ENCODE measurements at places on chromosomes 13 and 19.

GRCh38 chr19:2329501-2329916 lies 1.0 kb downstream of the SPPL2B start:
- no peak for DNase-seq

- DNase-seq = no peak
Measured at GRCh38 chr13:65966991-65967451, 1263.1 kb downstream of the PCDH9 start.

DNA sequence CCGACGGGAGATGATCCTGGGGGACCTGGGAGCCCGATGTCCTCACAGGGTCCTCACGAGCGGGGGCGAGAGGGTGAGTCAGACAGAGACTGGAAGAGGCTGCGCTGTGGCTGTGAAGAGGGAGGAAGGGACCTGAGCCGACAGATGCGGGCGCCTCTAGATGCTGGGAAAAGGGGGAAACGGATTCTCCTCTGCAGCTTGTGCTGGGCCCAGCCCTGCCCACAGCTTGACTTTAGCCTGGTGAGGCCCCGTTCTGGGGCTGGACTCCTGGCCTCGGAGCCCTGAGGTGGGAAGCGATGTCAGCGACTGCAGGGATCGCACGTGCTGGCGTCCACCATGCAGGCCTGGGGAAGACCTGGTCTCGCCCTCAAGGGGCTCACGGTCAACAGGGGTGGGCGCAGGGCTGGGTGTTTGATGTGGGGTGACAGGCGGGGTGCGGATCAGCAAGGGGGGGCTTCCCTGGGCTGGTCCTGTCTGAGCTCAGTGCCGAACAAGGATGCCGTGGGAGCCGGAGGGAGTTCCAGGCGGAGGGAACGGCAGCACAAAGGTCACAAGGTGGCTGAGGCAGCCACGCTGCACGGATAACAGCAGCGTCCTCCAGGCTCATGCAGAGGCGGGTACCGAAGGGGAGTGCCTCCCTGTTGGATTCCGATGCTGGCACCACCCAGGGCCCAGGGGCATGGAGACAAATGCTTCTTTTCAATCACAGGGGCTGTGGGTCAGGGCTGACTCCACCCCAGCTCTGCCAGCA lies 31.8 kb downstream of the PIP5K1C start:
- DNase-seq = no peak

DNA sequence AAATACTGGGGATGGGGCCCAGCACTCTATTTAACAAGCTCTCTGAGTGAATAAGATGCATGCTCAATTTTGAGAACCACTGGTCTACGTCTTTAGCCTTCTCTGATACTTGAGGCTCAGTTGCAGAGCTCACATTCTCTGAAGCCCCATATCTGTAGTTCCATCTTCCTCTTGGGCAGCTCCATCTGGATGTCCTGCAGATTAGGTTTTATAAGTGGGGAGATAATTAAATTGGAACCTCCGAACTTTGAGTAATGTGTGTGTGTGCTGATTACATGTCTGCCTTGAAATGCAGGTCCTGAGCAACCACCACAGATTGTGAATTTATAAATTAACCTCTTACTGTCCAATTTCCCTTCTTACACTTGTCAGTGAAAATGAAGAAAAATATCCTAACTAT lies 7.2 kb upstream of the RASL11A start:
- no peak for DNase-seq

DNA sequence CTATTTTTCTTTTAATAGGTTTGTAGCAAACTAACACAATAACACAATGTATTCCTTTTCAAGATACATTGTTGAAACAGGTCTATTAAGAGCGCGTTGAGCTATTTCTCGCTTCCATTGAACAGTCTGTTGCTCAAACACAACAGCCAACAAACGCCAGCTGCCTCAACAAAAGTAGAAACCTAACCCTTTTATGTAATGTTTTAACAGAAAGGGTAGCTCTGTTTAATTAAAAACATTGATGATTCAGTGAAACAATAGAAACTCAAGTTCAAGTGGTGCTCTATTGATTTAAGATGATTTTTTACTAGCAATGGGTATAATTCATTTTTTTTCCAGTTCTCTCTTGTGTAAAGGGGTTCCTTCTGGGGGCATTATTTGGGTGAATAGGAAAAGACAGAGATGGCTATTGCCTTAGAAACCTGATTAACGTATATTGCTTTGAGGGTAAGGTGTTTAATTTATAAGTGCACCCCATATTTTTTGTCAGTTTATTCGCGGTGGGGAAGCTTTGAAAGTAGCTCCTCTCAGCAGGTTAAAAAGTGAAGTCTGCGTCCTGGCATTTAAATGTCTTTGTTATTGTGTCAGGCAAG lies 14.9 kb downstream of the ZIC2 start:
- DNase-seq = no peak

DNA sequence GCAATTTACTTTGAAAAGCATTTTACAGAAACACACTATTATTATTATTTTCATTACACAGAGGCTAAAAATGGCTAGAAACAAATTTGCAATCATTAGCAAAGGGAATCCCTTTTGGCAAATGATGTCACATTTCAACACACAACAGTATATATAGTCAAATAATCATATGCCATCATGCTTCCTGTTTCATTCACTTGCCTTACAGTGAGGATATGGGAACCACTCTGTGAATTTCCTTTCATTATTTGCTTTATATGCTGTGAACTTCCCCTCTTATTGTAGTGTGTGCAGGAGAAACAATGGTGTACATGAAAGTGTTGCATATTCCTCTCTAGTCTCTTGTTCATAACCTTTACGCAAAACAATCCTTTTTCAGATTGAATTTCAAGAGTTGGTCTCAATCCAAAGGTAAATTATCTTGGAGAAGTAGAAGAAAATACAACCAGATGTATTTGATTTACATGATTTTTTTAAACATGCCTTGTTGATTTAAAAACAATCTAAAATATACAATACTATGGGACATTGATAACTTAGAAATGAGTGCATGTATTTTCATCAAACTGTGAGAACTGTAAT lies 657.3 kb downstream of the EFNB2 start:
- no peak for DNase-seq

GRCh38 chr13:77492982-77493381 lies 42.5 kb upstream of the SCEL start:
- no peak for DNase-seq

GRCh38 chr19:1901940-1902404 lies 3.2 kb upstream of the ADAT3 start:
- no peak for DNase-seq

- no peak for DNase-seq
Measured at GRCh38 chr13:110312339-110313031, 5.4 kb downstream of the COL4A2 start.

GRCh38 chr19:49888510-49888824 lies 8.2 kb downstream of the IL4I1 start:
- DNase-seq = no peak
